HCEC 1CT (cell line): ENCODE measurements at places on chromosomes 6 and 20.

DNA sequence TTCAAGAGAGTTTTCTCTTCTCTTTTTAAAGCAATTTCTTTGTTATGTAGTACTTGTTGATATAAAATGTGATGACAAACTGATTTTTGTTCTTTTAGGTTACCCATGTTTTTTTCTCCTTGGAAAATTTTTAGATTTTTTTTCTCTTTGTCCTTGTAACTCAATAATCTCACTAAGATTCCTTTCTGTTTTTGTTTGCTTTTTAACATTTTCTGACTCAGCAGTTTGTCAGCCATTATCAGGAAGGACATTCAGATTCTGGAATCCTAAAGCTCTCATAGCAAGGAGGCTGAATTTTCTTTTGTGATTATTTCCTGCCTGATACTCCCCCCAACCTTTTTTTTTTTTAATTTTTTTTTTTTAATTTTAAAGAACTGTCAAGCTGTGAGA lies 75.2 kb upstream of the CITED2 start:
- peak; percentile 39 for DNase-seq

DNA sequence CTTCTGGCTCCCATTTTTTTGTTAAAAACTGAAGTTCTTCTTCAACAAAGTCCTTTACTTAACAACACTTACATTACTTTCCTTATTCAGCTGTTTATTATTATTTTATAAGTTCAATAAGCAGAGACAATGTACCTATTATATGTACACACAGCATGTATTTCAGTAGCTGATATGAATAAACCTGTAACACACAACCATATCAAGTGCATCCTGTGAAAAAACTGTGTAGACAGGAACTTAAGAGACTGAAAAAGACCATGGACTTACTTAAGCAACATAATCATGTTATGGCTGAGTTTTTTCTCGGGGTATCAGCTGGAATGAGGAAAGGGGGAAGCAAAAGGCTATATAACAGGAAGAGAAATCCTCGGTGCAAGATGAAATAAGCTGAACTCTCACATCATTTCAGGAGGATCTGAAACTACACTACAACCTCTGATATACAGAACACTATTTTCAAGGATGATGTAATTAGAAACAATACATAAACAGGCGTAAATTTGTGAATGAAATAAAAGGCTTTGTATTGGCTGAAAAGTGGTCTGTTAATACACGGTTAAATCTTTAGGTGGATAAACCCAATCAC lies 70.9 kb downstream of the REV3L start:
- DNase-seq, result no peak

GRCh38 chr6:136552054-136552453 lies 1.8 kb upstream of the MAP7 start:
- no peak for DNase-seq

GRCh38 chr20:58048096-58048702 lies 180.3 kb downstream of the ANKRD60 start:
- DNase-seq, result no peak

DNA sequence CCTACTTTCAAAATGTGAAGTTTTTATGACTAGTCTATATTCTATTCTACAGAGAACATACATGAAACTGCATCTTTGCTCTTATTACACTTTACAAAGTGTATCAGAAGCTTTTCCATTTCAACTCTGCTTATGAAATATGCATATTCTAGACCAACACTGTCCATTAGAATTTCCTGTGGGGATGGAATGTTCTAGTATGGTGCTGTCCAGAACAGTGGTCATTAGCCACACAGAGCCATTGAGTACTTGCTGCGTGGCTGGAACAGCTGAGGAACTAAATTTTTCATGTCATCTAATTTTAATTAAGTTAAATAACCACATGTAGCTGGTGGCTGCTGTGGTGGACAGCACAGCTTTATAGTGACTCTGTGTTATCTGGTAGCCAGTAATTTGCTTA lies 105.9 kb upstream of the PDE10A start:
- no peak for DNase-seq

- DNase-seq, result no peak
These were observed 85.6 kb upstream of the KHDRBS2 start for GRCh38 chr6:62371453-62372210.

DNA sequence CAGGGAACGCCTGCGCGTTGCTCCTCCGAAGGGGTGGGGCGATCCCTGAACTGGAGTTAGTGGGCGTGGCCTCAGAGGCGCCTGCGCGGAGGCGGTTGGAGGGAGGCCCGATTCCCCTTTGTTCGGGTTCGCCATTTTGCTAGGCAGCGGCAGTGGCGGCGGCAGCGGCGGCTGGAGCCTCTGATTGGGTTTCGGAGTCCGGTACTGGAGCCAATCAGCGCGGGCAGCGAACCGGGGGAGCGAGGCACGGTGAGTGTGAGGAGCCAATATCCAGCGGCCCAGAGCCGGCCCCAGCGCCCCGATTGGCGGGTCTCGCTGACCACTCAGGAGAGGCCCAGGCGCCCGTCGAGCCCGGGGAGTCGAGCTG lies at the start of gene NFYA:
TSS of gene NFYA (plus strand) at position 139 of the 367 bp plus-strand sequence. CDS start 6,116 bp downstream, outside the sequence.
- DNase-seq, result peak; percentile 99

DNA sequence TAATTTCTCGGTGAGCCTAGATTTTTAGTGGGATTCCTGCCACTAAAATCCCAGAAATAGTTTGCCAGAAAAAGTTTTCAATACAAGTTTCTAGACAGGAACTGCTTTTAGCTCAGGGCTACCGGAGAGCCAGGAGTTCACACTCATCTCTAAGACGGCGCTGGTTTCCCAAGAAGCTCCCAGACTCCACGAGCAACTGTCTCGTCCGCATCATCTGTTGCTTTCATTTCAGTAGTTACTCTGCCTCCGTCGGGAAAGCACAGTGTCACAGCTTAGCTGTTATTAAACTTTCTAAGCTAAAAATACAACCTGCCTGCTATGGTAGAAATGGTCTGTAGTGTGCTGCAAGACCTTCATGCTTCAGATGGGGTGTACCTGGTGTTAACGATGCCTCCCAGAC lies 197.3 kb upstream of the SNX9 start:
- no peak for DNase-seq

DNA sequence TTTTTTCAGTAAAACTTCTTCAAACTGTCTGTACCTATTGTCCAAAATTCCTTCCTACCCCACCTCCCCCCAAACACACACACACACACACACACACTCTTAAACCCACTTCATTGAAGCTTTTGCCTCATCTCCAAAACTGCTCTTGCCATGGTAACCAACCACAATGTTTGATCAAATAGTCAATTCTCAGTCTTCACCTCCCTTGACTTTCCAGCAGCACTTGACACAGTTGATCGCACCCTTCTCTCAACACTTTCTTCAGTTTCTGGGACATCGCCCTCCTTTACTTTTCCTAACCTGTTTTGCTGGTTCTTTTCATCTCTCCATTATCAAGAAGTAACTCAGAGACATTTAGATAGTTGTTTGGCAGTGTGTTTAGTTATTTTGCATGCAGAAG lies 71.5 kb upstream of the COL21A1 start:
- no peak for DNase-seq

DNA sequence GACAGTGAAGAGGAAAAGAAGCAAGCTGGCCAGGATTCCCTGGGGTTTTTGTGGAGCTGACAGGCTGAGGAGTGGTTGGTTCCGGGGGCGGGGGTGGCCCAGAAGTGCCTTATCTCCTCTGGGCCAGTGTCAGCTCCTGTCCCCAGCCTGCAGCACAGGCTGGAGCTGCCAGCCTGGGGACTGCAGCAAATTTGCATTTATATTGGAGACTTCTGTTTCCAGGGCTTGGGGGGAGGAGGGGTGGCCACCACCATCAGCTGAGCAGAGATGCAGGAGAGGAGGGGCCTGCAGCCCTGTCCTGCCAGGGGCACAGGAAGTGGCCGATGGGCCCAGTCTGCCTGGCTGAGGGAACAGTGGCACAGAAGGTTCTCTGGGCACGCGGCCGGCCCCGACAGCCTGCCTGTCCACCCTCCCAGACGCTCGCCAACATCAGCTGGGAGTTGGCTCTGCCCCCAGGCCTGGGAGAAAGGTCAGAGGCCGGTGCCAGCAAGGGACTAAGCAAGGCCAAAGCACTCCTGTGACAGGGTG lies 24.3 kb upstream of the SCRT2 start:
- no peak for DNase-seq

DNA sequence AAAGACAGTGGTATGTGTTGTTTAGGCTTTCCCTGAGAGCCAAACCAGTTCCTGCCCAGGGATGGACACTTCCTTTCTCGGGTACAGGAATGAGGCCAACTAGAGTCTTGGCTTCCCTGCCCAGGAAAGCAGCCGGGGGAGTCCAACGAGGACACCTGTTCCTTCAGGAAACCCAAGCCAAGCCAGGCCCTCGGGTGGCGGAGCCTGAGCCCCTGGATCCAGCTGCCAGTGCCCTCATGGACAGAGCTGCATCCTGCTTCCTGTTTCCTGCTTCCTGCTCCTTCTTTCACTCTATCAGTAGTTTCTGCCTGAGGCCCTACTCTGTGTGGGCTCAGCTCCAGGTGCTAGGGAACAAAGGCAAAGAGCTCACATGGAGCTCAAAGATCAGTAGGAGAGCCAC lies 7.9 kb upstream of the SIRPA start:
- no peak for DNase-seq

DNA sequence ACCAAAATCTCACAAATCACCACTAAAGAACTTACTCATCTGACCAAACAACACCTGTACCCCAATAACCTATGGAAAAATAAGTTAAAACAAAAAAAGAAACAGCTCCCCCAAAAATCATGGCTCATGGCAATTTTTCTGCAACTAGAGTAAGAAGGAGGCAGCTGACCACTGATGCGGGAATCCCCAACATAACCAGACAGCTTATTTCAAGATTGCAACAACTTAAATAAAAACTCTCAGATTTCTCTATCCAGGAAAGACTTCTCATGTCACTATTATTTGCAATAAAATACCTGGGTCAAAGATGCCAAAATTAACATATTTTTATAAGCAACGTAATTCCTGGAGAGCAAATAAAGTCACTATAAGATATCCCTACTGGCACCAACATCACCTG lies 128.1 kb upstream of the LY86 start:
- no peak for DNase-seq

GRCh38 chr6:22363714-22364239 lies 66.9 kb upstream of the PRL start:
- DNase-seq, result no peak

GRCh38 chr20:5393218-5393870 lies 76.6 kb upstream of the PROKR2 start:
- DNase-seq, result no peak

DNA sequence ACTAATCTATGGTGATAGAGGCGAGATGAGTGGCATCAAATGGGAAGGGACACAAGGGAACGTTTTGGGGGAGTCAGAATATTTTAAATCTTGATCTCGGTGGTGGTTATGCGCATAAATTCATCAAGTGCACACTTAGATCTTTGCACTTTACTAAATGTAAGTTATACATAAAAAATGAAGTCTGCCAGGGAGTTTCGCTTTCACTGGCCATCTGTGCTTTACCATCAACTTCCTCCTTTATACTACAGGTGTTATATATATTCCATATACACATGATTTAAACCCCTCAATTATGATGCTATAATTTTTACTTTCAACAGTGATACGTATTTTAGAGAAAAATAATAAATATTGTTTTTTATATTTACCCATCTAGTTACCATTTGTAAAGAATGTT lies 97.6 kb upstream of the AKIRIN2 start:
- DNase-seq, result no peak

GRCh38 chr20:13515796-13516558 lies 122.8 kb downstream of the TASP1 start:
- no peak for DNase-seq

- no peak for DNase-seq
These were observed 294.4 kb upstream of the PLN start for GRCh38 chr6:118253741-118254140.

GRCh38 chr6:46412662-46413061 lies 78.6 kb downstream of the RCAN2 start:
- DNase-seq, result no peak

DNA sequence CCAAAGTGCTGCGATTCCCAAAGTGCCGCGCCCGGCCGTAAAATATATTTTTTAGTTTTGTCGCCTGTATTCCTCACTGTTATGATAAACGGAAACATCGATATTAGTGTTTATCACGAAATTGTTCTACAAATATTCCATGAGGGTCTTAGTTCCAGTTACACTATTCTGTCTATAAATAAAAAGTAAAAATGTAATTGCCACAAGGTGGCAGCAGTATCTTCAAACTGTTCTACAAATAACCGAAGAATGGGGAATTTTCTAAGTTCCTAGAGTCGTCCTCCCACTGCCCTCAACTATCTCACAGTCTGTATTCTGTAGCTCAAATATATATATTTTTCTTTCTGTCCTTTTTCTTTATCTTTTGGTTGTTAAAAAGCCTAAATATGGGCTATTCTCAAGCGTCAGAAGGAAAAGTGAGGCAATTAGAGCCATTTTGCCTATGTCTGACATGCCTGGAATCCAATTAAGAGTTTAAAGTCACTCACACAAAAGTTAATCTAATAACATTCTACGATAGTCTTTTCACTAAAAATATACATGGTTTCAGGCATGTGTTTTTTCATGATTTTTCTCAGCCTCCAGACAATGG lies 14.2 kb upstream of the FAM162B start:
- peak; percentile 55 for DNase-seq

- DNase-seq, result no peak
These were observed 4.7 kb upstream of the SULF2 start for GRCh38 chr20:47789764-47790579.

DNA sequence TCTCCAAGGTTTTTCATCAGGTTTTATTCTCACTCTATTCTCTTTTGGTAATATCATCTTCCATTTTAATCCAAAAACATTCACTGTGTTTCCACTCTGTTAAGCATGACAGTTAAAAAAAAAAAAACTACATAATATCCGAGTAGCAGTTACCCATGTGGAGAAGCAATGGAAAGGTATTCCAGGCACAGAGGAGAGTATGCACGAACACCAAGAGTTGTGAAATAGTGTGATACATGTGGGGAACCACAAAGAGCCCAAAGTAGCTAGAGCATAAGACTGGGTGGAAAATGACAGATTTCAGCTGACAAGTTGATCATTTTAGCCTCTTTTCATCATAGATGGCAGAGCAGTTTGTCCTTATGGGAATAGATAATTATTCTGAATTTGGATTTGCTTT lies 19.9 kb upstream of the FBXL4 start:
- DNase-seq, result no peak

- DNase-seq, result no peak
These were observed 577 bp upstream of the C6orf141 start for GRCh38 chr6:49549691-49550491.

DNA sequence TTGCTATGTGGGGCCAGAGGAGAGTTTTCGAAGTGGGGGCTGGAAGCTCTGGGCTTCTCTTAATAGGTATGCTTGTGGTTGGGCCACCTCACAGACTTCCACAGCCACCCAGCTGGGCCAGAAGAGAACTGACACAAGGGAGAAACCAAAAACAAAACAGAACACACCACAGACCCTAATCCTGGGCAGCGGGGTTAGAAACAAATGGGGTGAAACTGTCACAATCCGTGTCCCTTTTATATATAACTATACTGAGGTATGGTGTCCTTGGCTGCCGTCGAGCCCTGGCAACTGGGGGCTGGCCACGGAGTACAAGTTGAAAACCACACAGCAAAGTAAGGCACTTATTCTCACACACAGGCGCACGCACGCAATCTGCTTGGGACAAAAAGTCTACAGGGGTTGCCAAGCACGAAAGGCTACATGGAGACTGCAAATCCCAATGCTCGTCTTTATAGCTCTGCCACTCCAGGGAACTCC lies 78.3 kb downstream of the TRAM2 start:
- no peak for DNase-seq

- DNase-seq, result no peak
These were observed 174.8 kb upstream of the ARG1 start for GRCh38 chr6:131398176-131398575.

GRCh38 chr6:130716466-130716865 lies 110.7 kb upstream of the SMLR1 start:
- no peak for DNase-seq

- no peak for DNase-seq
These were observed 129.7 kb downstream of the FAXC start for GRCh38 chr6:99219788-99220187.

GRCh38 chr6:105750089-105750488 lies 336.0 kb upstream of the PRDM1 start:
- DNase-seq, result no peak
